AG04450 (cell line): ENCODE measurements at places on chromosomes 16 and 17. TPM values are rescaled to one million over a fixed set of nuclear protein-coding genes. Genes with fewer than 3 reads are reported as not detected.

Gene SLC35B1
- 99.1 and 109 TPM in 2 replicates for polyA plus RNA-seq

Gene C17orf100
- polyA plus RNA-seq = 1.8 and 1.9 TPM in 2 replicates

- no peak for DNase-seq
Measured at GRCh38 chr17:9402590-9403199, 172.9 kb downstream of the STX8 start.

DNA sequence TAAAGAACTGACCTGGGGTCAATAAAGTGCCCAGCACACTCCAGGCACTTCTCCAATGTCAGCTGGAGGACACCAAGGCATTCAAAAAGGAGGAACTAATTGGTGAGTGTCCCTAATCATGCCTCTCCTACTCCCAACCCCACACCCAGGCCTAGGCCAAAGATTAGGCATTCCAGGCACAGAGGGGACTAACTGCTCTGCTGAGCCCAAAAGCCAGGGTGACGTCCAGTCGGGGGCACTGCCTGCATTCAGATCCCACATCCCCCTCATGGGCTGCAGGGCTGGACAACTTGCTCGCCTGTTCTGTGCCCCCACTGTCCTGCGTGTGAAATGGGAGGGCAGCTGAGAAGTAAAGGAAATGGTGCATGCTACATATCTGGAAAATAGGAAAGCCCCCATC, 115.4 kb downstream of the DYNLRB2 start:
- no peak for DNase-seq
